ENCODE measurements at places on chromosomes 1 and 21.

DNA sequence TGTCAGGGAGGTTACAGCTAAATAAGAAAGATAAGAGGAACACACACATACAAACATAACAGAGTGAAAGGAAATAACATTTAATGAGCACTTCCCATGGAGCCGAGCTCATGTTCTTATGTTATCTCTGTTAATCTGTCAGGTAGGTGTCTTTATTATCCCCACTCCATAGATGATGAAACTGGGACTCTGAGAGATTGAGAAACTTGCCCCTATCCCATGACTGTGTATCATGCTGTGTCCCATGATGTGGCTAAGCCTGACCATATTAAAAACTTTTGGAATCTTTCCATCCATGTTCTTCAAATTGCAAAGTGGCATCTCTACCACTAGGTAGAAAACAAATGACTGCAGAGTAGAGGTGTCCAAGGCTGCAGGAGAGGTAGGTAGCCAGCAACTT is 285.2 kb upstream of the SGIP1 start:
- no peak for DNase-seq

- no peak for DNase-seq
Observed at GRCh38 chr1:89999208-89999607, 4.3 kb downstream of the ZNF326 start.

DNA sequence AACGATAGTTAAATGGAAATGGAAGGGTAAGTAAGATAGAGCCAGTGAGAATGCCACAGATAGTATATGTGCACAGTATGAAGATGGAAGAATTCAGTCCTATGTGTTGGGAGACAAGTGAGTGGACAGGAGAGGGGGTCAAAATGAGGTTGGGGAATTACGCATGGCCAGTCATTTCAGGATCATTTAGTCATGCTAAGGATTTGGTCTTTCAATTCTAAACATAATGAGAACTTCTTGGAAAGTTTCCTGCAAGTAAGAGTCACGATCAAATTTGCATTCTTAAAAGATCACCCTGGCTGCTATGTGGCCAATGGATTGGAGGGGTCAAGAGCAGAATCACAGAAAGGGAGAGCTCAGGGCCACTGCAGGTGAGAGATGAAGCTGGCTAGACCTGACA is 64.0 kb upstream of the KCNK2 start:
- peak; percentile 68 for DNase-seq

GRCh38 chr21:45555251-45555556 is 13.0 kb upstream of the SLC19A1 start:
- no peak for DNase-seq

GRCh38 chr1:226618380-226618779 is 69.8 kb downstream of the STUM start:
- no peak for DNase-seq

DNA sequence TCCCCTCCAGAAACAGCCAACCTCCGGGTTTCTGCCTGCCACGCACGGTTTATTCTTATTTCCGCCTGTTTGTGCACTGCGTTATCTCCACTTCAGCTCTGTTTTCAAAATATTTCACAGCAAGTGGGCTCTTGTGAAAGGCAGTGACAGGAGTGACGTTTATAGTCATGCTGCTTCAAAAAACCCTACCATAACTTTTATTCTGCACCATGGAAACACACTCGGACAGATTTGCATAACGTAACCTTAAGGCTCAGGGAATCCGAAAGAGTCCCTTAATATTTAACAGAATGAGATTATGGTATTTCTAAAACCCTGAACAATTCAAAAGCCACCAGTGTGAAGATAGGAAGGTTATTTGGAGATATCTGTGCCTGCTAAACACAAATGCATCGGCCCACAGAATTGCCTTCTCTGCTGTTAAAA is 782 bp upstream of the SDE2 start:
- DNase-seq = peak; percentile 28

GRCh38 chr1:151606384-151606783 is 5.5 kb upstream of the SNX27 start:
- no peak for DNase-seq

DNA sequence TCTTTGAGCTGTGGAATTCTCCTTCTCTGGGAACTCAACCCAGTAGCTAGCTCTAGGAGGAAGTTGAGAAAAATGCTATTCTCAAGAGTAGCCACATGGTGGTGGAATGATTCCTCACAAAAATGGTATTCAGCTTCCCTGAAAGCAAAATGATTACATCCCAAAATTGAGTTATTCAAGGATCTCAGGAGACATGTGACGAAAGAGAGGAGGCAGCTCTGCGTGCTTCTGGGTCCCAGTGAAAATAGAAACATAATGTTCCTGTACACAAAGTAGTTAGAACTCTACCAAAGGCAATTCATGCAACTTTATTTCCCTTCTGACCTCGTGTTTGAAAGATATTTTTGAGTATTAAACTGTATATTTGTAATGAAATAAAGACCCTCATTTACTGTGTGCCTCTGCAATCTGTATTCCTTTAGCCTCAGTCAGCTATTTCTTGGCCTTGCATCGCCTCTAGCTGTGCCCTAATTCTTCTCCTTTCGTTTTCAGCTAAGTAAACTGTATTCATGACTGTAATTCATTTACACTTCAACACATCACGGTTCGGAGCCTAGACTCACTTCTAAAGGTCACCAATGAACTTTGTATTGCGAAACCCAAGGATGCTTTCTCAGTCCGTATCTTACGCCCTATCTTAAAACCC is 167.3 kb downstream of the FASLG start:
- DNase-seq = peak; percentile 91

GRCh38 chr1:183567584-183567983 is 22.7 kb downstream of the NCF2 start:
- DNase-seq = peak; percentile 22

DNA sequence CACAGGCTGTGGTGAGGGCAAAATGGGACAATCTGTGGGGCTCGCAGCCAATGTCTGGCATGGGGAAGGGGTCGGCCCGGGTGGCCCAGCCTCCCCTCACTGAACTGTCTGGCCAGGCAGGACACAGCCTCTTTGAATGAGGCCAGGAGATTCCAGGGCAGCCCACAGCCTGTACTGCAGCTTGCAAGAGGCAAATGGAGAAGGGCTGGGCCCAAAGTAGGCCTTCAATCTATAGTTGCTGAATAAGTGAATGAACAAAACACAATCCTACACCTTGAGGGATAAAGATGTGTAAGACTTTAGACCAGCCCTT is 23.2 kb downstream of the SLC27A3 start:
- DNase-seq = no peak

- DNase-seq = no peak
Observed at GRCh38 chr1:203189951-203190352, 3.4 kb upstream of the CHI3L1 start.

DNA sequence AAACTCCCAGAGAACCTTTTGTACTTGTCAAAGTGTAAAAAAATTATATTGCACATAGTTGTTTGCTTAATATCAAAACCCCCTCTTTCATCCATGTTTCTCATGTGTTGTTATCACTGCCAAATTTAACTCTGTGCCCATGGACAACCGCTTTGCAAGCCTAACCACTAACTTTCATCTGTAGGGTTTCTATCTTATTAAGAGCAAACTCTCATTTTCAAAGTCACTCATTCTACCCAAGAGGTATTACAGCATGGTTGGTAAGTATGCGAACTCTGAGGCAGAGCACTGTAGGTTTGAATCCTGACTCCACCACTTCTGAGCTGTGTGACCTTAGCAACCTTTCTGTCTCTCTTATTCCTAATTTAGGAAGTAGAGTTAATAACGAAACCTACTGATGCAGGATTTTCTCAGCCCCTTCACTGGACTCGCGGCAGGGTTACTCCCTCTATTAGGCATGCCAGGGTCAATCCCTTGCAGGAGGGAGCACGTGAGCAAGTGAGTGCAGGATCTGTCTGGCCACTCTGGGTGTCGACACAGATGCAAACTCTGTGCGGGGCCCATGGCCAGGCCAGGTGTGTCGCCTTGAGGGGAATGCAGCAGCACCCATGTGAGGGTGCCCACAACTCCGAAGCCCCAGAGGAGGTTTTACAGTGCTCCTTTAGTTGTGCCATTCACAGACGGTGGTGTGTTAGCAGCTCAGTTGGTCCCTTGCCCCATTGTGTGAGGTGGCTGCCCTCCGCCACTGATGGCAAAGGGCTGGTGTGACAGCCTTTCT is 361.5 kb upstream of the ADGRL2 start:
- DNase-seq = no peak

- DNase-seq = no peak
Observed at GRCh38 chr1:31932491-31933316, 5.5 kb downstream of the PTP4A2 start.

- DNase-seq = peak; percentile 57
Observed at GRCh38 chr1:222073307-222073995, 331.6 kb upstream of the DUSP10 start.

GRCh38 chr21:41706263-41706639 is 60.6 kb downstream of the RIPK4 start:
- DNase-seq = no peak

DNA sequence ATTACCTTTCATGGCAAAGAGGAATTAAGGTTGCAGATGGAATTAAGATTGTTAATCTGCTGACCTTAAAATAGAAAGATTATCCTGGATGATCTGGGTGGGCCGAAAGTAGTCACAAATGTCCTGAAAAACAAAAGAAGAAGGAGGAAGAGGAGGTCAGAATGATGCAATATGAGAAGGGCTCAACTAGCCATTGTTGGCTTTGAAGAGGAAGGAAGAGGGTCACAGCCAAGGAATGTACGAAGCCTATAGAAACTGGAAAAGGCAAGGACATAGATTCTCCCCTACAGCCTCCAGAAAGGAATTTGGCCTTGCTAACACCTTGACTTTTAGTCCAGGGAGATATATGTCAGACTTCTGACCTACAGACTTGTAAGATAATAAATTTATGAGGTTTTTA is 39.4 kb upstream of the FMOD start:
- DNase-seq = no peak

DNA sequence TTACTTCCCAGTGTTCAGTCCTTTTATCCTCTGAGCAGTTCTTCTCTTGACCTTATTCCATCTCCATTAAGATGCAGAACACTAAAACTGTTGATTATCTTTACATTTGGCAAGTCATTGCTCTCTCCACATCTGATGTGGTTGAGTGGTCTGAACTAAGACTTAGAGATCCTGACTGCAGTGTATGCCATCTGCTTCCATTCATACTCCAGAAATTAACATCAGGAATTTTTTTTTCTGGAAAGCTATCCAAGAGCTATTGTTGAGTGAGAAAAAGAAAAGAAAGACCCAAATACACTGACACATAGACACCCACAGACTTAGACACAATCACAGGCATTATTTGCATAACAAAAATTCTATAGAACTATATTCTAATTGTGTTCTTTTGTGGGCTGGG is 3.7 kb upstream of the TRIM62 start:
- DNase-seq = no peak

DNA sequence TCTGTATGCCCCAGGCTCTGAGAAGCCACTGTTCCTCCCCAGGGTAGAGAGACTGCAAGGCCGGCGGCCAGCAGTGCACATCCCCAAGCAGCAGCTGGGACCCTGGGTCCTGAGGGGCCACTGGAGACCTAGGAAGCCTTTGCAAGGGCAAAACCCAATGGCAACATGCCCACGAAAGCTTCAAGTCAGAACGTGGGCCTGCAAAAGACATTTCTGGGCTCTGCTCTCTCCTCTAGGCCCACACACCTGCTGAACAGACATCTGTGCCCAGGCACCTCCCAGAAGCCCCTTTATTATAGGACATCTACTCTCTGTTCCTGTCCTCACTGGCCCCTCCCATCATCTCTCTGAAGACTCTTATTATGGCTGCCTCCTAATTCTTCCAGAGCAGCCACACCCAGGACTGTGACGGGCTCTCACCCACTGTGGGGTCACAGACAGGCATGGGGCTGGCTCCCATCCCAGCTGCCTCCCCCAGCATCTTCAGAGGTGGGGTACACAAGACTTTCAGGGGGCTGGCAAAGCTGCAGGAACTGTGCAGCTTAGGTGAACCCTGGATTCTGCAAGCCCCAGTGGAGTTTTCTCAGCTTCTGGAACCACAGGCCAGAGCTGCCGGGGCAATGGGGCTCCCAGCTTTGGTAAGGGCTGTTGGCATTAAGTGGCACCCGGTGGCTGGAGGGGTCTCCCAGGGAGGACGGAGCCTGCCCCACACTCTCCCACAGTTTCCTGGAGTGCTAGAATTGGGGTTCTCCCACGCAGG is 12.6 kb downstream of the TRIM11 start:
- no peak for DNase-seq

DNA sequence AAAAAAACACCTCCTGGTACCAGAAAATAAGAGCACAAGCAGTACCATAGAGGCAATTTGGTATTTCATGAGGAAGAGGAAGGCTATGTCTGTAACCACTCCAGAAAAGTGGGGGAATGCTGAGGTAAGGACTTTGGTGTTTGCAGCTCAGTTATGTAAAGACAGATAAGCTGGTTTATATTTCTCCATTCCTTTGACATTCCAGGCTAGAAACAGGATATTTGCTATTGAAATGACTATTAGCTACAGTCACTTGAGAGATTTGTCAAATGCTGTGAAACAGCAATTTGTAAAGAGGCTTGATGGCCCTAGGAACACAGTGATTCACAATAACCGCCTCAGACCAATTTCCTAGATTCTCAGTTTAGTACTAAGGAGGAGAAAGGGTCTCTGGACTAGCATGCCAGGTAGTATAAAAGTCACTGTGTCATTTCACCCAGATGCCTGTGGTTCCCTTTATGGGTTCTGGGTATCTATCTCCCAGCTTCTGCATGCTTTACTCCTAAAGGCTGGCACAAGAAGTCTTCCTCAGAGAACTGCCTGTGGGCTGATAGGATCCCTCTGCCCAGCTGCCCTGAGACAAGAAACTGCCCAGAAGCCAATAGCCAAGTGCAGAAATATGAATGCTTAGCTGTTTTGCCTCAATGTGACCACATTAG is 80.5 kb downstream of the VCAM1 start:
- peak; percentile 28 for DNase-seq

DNA sequence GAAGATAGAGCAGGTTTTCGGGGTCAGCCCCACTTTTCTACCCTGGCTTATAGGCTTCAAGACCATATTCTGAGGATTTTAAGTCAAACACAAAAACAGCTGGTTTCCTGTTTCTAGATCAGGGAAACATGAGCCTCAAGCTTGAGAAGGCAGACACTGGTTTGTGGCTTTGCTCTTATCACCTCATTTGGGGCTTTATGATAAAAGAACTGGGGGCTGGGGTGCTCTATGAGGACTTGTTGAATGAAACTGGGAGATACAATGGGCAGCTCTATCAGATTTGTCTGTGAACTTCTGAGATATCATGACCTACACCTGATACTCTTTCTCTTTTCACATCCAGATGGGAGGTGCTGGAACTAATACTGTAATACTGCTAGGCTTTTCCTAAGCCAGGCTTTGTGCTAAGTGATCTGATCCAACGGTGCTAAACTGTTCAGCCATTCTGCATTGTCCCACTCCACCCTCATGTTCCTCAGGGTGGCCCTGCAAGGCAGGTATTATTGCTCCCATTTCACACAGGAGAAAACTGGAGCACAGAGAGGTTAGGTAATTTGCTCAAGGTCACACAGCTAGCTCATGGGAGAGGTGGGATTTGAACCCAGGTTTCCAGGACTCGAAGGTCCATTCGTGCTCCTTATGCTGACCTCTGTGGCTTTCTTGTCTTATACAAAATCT is 6.6 kb downstream of the AJAP1 start:
- no peak for DNase-seq

GRCh38 chr1:3679098-3679555 is 26.8 kb downstream of the TP73 start:
- DNase-seq = no peak

GRCh38 chr1:204584699-204585372 is 68.6 kb downstream of the MDM4 start:
- no peak for DNase-seq

All from astrocyte of the spinal cord (primary cell).